Uterus (tissue), 4 donors: ENCODE measurements at places on chromosomes 1 and 21. TPM values are rescaled to one million over a fixed set of nuclear protein-coding genes. Genes with fewer than 3 reads are reported as not detected.

DNA sequence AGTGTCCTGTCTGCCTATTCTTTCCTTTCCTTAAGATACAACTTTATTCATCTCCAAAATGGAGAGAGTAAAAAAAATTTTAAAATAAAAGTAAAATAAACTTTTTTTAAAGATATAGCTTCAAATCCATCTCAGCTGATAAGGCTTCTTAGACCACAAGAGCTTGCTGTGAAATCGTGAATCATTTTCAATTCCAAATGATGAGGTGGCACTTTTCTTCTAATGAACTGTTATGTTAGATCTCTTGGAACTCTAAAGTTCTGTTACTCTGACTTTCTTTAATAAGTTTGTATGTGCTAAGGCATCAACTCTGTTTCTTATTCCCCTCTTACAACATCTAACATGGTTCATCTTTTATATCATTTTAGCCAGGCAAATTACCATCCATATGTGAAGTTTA, 4.5 kb downstream of the SH3GLB1 start:
- DNase-seq: no peak

DNA sequence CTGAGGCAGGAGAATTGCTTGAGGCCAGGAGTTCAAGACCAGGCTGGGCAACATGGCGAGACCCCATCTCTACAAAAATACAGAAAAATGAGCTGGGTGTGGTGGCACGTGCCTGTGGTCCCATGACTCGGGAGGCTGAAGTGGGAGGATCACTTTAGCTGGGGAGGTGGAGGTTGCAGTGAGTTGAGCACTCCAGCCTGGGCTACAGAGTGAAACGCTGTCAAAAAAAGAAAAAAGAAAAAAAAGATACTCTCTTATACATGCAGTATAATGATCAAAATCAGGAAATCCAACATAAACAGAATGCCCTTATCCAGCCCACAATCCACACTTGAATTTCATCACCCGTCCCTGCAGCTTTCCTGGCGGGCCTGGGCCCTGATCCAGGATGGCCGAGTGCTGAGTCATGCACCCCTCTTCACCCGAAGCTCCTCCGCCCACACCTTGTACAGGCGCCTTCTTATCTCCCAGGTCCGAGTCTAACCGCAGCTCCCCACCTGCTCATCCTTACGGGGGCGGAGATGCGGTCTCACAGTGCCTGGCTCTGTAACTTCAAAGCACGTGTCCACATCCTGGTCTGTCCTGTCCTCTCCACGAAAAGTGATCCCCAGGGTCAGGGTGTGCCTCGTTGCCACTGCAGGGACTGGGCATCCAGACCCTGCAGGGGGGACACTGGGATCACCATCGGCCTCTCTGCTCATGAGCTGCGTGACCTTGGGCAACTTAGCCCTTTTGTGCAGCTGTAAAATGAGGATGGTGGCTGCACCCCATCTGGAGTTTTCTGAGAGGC, 120.2 kb upstream of the SLC45A1 start:
- DNase-seq: peak; percentile 87

DNA sequence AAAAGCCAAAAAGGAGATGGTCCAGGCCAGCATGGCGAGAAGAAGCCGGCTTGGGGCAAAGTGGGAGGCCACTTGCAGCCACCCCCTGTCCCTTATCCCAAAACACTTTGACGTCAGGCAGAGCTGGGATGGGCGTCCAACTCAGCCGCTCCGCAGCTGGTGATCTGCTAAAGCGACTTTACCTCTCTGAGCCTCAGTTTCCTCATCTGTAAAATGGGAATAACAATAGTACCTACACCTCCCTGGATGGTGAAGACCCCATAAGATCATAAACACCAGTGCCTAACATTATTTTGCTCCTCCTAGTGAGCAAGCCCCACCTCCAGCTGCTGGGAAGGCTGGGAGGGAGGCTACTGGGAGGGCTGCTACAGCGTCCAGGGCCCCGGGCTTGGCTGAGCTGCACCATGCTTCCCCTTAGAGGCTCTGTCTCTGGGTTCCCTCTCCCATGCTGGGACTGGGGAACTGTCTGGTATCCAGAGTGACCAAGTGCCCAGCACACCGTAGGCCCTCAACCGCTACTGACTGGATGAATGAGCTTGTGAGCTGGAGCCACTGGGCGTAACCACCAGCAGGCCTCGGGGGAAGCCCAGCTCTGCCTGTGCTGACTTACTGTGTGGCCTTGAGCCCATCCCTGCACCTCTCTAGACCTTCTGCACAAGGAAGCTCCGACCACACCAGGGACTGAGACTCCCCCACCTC, 18.3 kb downstream of the IFFO2 start:
- DNase-seq: no peak

GRCh38 chr1:243254233-243254926, 701 bp downstream of the CEP170 start:
- DNase-seq: peak; percentile 53

DNA sequence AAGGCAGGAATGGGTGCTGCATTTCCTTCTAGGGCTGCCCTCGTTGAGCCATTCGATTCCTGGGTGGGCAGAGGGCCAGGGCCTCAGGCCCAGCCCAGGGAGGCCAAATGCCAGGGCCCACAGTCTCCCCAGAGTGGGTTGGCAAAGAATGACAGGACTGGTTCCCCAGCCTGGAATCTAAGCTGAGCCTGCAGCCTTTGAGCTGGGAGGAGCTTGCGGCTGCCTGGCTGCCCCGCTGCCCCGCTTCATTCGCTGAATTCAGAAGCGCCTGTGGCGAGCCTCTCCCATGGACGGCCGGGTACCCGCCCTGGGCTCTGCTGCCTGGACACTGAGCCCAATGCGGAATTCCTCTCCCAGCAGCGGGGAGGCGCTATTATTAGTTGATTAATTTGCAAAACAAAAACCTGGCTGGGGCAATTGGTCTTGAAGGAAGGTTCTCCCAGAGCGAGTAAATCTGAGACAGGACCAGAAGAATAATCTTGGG, 32.3 kb upstream of the TARDBP start:
- peak; percentile 20 for DNase-seq

Gene ZNF678
- 26.9 TPM for total RNA-seq

Gene SMCP
- total RNA-seq: not detected

- DNase-seq: no peak
Measured at GRCh38 chr1:32743380-32744070, 41.0 kb upstream of the SYNC start.

Gene OPRD1
- total RNA-seq: not detected

DNA sequence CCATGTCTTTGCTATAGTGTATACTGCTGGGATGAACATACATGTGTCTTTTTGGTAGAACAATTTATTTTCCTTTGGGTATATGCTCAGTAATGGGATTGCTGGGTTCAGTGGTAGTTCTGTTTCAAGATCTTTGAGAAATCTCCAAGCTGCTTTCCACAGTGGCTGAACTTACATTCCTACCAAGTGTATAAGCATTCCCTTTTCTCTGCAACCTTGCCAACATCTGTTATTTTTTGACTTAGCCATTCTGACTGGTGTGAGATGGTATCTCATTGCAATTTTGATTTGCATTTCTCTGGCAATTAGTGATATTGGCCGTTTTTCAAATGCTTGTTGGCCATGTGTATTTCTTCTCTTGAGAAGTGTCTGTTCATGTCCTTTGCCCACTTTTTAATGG, 37.5 kb upstream of the ANGPTL1 start:
- no peak for DNase-seq

GRCh38 chr1:216461466-216461865, 38.2 kb upstream of the USH2A start:
- DNase-seq: no peak

DNA sequence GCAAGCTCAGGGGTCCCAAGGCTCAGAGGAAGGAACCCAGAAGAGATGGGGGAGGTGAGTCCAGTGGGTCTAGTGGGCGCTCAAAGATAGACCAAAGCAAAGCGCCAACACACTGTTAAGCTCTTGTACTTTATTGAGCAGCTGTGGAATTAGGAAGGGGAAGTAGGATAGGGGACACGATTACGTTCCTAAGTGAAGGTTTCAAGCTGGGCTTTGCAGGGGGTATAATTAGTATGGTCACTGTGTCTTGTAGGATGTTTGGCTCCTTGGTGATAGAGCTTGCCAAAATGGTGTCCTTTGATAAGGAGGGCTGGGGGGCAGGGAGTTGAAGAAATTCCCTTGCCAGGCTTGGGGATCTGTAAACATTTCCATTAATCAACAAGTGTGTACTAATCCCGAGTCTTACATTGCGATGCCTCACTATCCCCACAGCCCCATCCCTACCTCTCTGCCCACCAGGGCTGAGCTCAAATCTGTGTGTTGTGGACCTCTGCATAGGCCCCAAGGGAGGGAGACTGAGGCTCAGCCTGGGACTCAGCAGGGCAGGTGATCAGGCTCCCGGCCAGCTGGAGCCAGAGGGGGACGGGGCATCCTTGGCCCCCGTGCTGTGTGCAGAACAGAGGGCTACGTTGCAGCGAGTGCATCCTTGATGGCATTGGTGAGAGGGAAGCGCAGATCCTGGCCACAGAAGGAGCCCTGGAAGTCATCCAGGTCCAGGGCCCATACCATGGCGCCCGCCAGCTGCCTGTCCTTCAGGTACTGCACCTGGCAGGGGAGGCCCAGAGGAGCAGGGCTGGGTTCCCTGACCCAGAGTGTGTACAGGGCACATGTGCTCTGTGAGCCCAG, 3.4 kb upstream of the MYBPH start:
- no peak for DNase-seq

Gene CELA2A
- not detected for total RNA-seq

GRCh38 chr1:206985162-206985749, 15.0 kb upstream of the FCAMR start:
- no peak for DNase-seq

GRCh38 chr1:87942165-87942564, 613.5 kb downstream of the LMO4 start:
- DNase-seq: no peak

- DNase-seq: no peak
Measured at GRCh38 chr1:3514404-3514803, 59.9 kb downstream of the ARHGEF16 start.

Gene KLHDC7A
- not detected for total RNA-seq

GRCh38 chr1:61050541-61051442, 31.6 kb upstream of the NFIA start:
- DNase-seq: peak; percentile 58

Gene ORC1
- 0.26 TPM for total RNA-seq

GRCh38 chr1:25462732-25463131, 32.0 kb downstream of the MACO1 start:
- DNase-seq: no peak

Gene NEK2
- total RNA-seq: not detected

DNA sequence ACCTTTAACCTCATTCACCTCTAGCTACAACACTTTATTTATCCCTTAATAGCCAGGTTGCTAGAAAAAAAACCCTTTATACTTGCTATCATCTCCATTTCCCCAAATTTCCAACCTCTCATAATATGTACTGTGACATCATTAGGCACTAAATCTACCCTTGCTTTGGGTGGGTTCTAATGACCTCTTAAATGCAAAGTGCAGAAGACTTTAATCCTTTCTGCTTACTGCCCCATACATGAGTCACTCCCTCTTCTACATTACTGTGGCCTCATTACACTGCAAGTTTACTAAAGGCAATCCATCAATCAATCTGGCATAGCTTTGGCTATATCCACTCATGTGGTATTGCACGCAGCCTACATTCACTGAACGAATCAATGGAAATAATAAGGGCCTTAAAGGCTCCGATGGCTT, 353.3 kb downstream of the SMYD3 start:
- no peak for DNase-seq

Gene BRDT
- total RNA-seq: not detected

DNA sequence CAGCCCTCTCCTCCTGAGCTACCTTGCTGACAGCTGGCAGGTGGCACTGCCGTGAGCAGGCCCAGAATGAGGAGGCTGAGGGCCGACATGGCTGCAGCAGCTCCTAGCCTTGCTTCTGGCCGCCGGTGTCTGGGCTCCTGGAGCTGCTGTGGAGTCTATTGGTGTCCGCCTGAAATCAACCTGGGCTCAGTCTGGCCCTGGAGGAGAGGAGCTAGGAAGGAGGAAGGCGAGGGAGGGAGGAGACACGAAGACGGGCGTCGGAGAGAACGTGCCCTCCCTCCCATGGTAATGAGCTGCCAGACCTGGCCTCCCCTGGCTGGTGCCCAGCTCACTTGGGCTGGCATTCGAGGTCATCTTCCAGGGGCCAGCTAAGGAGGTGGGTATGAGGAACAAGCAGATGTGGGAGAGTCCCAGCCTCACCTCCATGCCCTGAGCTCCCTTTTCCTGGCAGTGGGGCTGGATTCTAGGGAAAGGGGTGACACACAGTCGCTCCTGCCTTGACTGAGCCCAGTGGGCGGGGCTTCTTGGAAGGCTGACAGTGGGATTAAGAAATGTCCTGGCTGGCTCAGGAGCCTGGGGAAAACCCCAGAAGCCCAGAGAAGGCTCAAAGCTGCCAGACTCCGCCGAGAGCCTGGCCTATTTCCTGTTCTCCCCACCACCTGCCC, at the start of gene PDZK1IP1:
Gene PDZK1IP1, minus strand, starts transcription at position 193 of the 665 bp plus-strand sequence. Its CDS starts 104 bp downstream, at position 89.
- DNase-seq: peak; percentile 75

Gene ALX3
- 0.21 TPM for total RNA-seq

Gene LGR6
- 4.0 TPM for total RNA-seq

- DNase-seq: no peak
Measured at GRCh38 chr21:31457675-31458074, 113.6 kb upstream of the TIAM1 start.

DNA sequence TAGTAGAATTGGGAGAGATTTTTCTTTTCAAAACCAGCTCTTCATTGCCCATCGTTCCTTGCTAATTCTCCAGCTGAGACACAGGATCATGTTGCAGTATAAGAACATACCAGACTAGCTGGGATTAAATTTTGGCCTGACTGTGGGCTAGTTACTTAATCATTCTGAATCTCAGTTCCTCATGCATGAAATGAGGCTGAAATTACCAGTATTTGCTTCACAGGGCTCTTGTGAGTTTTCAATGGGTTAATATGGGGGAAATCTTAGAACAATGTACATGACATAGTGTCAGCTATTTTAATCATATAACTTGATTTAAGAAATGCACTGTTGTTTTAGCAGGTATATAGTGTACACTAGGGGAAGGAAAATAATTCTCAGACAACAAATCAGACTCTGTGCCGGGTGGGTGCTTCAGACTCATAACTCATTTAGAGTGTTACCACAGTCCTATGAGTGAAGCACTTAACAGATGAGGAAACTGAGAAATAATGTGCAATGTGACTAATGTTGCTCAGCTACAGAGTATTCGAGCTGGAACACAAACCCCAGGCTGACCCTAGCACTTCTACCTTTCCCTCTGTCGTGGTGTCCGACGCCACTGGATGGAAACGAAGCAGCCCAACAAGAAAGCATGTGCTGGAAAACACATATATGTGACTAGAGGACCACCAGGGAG, 137.6 kb upstream of the SGIP1 start:
- DNase-seq: no peak

Gene DMRTA2
- total RNA-seq: not detected

- no peak for DNase-seq
Measured at GRCh38 chr1:236150311-236150955, 8.1 kb downstream of the GPR137B start.

Gene RAP1GAP
- total RNA-seq: not detected

GRCh38 chr1:35844826-35845225, 37.0 kb downstream of the AGO4 start:
- DNase-seq: no peak

Gene RXFP4
- total RNA-seq: not detected

GRCh38 chr1:53294567-53294966, 33.3 kb downstream of the LRP8 start:
- no peak for DNase-seq
